ENCODE measurements at places on chromosomes 1 and 21.

DNA sequence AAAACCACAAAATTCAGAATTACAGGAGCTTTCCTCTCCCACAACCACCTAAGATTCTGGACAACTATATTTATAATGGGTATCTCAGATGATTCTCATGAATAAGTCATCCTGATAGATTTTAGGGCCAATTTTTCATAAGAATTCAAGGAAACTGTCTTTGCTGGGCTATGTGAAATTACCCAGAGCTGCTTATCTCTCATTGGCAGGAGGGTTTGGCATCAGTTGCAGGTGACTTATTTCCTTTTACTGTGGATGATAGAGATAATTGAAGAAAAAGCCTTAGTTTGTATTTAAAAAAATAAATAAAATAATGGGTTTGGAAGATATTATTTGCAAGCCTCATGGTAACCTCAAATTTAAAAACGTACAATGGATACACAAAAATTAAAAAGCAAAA lies 38.2 kb upstream of the WDR26 start:
- DNase-seq = no peak

GRCh38 chr1:53112861-53113260 lies 29.6 kb downstream of the SLC1A7 start:
- DNase-seq = no peak

GRCh38 chr1:14662116-14662515 lies 63.6 kb downstream of the KAZN start:
- DNase-seq = no peak

DNA sequence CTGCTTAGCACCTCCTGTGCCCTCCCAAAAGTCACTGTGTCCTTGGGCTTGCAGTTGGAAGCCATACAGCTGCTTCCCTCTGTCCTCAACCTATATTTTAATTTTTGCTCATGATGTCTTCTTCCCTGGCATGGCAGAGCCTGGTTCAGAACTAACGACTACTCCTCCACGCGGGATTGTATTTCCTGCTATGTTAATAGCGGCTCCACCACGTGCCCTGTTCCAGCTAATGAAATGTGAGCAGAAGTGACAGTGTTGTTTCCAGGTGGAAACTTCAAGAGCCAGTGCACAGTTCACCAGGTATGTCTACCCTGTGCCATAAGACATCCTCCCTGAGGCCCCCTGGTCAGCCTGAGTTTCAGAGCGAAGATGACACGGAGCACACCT lies 52.1 kb downstream of the DHRS3 start:
- DNase-seq = no peak

- no peak for DNase-seq
These were observed 552.5 kb upstream of the ADAMTS5 start for GRCh38 chr21:27519361-27519760.

DNA sequence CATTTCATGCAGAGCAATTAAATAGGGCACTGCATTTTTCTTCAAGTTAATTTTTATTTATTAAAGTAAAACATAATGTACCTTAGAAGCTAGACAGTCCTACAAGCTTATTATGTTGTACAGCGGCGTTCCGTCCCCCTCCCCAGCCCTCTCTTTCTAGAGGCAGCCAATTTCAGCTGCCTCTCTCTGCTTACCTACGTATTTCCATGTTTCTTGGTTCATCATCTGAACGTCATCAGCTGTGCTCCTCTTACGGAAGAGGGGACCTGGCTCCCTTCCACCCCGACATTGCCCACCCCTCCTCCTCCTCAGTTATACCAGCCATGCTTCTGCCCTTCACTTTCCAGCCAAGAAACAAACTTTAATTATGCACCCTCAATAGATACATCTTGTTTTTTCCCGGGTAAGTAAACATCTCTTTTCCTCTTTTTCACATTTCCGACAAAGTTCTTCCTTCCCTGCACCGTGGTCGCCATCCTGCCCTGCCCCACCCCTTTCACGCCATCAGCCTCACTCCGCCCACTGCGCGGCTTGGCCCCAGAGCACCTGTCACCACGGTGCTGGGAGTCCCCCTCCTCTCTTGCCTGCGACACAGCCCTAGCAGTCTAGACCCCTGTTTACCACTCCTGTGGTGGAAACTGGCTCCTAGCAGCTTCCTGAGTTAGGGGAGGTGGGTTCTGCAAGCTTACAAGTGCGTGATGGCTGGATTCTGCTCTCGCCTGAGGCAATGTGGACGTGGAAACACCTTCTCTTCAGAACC lies 57.9 kb downstream of the SLC37A1 start:
- DNase-seq = no peak

- DNase-seq = peak; percentile 89
These were observed at the start of gene IFI44 for GRCh38 chr1:78649628-78650027. IFI44 (plus strand) TSS chr1:78649831; CDS start chr1:78650196, 365 bp downstream.

DNA sequence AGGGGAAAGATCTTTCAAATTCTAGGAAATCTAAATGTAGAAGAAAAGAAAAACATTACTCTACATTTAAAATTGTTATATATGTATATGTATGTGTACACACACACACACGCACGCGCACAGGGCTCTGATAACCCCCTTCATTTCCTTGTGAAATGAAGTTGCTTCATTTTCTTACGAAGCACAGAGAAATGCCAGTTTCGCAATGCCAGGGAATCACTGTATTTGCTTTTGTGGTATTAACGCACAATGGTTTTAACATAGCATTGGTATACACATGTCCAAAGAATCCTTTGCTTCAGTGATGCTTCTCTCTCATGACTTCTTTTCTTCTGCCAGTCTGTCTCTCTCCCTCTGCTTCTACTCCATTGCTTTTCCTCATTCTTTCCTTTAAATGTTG lies 8.4 kb upstream of the DDAH1 start:
- no peak for DNase-seq

DNA sequence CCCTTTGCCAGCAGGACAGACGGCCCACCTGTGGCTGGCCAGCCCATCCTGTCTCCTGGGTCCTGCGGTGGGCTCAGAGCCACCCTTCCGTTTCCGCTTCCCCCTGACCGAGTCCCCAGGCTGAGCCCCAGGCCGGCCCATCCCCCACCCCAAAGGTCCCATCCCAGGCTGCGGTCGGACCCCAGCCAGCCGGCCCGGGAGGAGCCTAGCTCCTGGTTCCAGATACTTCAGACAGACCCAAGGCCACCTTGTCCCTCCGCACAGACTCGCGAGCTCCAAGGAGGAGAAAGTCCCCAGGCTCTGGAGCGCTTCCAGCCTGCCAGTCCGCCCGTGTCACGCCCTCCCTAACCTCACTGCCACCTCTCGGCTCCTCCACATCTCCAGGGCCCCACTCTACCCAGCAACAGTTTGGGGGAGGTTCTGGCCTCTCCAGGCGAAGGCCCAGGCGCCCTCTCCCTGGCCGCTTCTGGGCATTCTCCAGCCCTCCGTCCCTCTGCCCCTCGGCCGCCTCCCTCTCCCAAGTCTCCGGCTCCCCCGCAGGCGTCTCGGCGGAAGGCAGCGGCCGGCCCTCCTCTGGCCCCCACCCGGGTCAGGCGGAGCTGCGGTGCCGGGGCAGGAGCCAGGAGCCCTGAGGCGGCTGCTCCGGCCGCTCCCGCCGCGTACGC lies 835 bp downstream of the LRRN2 start:
- no peak for DNase-seq
